ENCODE measurements at places on chromosomes 11 and 22.

DNA sequence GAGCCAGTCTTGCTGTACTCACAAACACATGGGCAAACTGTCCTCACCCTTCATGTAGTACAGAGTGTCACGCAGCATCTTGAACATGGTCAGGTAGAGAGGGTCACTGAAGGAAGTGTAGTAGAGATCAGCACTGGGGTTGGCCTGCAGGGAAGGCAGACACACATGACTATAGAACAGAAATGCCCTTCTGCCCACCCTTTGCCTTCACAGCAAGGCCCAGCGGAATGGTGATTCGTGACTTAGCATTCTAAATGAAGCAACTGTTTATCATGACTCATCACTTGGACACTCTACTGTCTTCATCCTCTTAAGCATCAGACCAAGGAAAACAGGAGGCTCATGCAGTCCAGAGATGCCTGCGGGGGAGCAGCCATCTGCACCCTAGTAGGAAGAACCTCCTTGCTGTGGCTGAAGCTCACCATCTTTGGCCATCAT lies 33.4 kb downstream of the SERPIND1 start:
- DNase-seq: no peak

DNA sequence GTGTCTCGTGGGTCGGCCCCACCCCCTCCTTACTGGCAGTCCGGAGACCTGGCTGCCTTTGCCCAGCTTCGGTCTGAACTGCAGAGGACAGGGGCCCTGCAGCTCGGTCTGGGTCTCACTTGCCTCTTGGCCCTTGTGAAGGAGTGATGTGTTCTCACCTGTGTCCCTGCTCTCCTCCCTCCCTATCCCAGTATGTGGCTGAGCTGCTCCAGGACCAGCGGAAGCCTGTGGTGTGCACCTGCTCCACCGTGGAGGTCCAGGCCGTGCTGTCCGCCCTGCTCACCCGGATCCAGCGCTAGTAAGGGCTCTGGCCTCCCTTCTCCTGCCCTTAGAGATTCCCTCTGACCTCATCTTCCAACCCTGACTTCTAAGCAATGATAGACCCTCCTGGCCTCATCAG lies 35.7 kb upstream of the RAB1B start:
- DNase-seq: no peak

DNA sequence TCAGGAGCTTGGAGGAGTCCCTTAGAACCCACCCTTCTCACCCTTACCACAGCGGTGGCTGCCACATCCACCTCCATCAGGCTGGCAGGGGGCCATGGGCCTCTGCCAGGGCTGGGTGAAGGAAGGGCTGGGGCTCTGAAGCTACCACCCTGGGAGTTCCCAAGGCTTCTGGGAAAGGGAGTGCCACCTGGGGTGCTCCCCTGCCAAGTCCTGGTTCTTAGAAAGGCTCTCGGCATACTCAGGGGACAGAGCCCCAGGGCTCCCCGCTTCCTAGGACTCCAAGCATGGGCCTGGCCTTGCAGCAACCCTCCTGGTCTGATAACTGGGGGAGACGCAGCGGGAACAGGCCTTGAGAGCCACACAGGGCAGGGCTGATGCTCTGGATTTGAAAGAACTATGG lies 438 bp upstream of the PLA2G3 start:
- DNase-seq: no peak

GRCh38 chr22:50268655-50269113 lies 1.5 kb downstream of the MAPK11 start:
- DNase-seq: no peak

DNA sequence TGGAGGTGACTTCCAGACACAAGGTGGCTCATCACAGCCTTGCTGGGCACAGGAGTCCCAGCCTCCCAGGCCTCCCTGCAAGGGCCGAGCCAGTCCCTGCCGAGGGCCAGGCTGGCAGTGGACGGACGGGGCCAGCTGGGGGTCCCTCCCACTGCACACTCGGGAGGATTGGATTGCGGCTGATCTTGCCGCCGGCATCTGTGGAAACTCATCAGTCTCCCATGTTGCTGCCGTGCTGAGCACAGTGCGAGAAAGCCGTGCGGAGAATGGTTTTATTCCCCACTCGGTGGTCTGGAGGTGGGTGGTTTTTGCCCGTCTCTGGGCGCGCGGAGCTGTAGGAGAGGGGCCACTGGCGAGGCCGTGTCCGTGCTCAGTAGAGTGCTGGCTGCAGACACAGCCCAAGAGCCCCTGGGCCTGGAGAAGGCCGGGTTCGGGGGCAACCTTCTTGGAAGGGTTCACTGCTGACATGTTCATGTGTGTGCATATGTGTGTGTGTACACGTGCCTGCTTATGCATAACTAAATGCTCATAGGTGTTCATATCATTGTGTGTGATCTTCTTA lies 1246.4 kb downstream of the BRD1 start:
- DNase-seq: no peak

DNA sequence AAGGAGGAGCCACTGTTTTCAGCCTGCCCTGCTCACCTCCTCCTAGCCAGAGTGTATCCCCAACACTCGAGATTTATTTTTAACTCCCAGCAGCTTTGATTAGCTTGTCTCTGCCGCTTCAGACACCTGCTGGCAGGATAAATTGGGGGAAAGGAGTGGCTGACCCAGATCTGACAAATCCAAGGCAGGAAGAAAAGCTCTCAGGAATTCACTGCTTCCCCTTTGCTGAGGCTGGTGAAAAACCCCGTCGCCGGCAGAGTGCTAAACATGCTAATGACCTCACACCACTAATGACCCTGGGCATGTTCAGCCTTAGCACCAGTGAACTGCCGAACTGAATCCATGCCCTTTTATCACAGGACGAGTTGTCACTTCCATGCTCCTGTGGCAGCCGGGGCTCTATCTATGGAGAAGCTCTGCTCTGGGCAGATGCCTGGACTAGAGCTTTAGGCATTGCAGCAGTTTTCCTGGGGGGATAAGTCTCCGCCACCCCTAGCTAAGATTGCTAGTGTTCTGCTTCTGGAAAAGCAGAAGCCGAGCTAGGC lies 52.2 kb downstream of the FEZ1 start:
- DNase-seq: no peak

DNA sequence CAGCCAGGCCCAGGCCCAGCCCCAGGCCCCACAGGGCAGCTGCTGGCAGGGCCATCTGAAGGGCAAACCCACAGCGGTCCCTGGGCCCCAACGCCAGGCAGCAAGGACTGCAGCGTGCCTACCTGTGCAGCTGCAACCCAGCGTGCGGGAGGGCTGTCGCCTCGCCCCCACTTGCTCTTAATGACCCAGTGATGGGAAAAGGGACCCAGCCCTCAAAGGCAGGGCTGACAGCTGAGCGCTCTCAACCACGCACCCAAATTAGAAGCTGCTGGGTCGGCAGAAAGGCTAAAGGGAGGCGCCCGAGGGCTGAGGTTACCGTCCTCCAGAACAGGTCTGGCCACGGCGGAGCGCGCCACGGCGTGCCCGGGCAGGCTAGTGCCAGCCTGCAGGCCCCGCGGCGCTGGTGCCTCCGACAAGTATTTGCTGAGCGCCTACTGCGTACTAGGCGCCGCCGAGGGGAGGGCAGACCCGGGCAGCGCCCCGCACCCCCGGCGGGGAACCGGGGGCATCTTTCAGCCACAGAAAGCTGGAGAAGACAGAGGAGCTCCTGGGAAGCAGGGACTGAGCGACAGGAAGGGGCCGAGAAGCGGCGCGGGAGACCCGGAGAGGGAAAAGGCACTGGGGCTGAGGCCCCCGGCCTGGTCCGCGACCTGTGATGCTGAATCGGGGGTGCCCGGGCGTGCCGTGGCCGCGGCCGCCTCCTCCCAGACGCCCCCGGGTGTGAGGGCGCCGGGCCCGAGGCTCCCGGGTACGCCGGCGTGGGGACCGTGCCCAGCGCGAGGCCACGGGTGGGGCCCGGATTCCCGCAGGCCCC lies 773 bp downstream of the HRAS start:
- DNase-seq: no peak

GRCh38 chr11:32829157-32829679 lies 509 bp upstream of the PRRG4 start:
- DNase-seq: no peak

DNA sequence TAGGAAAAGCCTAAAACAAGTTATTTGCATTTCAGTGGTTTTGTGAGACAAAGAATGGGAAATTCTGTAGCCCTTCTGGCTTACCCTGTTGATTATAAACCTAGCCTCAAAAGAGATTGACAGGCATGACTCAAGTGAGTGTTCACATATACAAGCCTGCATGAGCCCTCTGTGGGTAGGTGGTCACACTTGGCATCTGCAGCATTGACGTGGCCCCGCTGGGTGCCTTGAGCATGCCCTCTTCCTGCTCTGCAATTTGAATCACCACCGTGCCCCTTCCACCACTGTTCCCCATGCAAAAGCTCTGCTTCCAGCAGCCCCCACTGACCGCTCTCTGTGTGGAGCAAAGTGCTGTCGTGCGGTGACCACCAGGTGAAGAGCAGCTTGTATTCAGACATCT lies 21.0 kb upstream of the ADSL start:
- no peak for DNase-seq

DNA sequence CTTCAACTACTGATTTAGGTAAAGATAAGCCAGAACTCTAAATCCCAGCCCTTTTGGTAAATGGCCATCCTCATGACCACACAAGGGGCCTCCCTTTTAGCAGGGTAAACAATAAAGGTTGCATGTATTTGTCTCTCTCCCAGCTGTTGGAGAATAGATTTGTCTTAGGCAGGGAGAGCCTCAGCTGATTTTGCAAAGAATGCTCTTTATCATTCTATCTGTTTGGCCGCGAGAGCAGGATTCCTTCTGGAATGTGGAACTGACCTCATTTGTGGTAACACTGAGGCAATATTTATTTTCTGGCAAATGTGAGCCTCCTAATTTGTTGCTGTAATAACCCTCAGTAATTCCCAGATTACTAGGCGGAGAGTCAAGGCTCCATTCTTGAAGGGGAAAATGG lies 15.3 kb downstream of the PTS start:
- DNase-seq: no peak

GRCh38 chr11:91435694-91436395 lies 788.8 kb upstream of the FAT3 start:
- DNase-seq: no peak

DNA sequence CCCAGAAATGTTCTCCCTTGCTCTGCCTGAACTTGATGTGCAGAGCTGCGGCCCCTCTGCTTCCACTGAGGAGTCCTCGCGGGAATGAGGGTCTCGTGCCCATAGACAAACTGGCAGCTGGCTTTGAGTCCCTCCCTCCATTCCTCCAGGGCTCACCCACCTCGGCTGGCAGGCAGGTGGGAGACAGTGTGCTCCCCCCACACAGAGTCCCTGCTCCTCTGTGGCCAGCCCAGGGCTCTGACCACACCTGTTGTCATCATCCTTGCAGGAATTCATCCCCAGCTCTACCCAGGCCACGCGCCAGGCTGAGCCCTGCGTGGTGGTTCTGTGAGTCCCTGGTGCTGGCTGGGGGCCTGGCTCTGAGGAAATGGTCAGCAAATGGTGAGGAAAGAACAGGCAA lies 521.9 kb downstream of the TBC1D22A start:
- DNase-seq: no peak

DNA sequence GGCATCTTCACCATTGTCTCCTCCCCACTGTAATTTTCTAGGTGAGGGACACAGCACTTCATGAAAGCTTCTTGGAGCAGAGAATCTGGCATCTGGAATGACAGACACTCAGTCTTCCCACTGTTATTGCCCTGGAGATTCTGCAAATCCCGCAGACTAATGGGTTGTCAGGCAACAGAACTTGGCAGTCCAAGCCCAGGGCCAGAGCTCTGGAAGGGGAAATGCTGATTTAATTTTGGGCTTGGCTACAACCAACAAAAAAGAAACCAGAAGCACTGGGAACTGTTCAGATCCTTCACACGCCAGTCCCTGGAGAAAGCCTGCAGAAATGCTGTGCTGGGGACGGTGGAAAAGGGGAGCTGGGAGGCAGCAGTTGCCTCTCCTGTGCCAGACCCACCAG lies 71.5 kb upstream of the BID start:
- no peak for DNase-seq

- DNase-seq: no peak
Measured at GRCh38 chr11:293852-294661, 5.1 kb downstream of the PGGHG start.

GRCh38 chr11:107844041-107844440 lies 14.5 kb downstream of the SLC35F2 start:
- DNase-seq: no peak

GRCh38 chr11:19076744-19077589 lies 16.4 kb upstream of the MRGPRX2 start:
- DNase-seq: peak; percentile 41

GRCh38 chr11:94581926-94582325 lies 14.8 kb downstream of the PIWIL4 start:
- DNase-seq: no peak

- DNase-seq: no peak
Measured at GRCh38 chr11:95102733-95103132, 13.1 kb downstream of the ENDOD1 start.

GRCh38 chr11:57098191-57098590 lies 83.6 kb upstream of the LRRC55 start:
- DNase-seq: no peak

- no peak for DNase-seq
Measured at GRCh38 chr11:24502425-24502824, 5.6 kb downstream of the LUZP2 start.

- DNase-seq: no peak
Measured at GRCh38 chr22:39176143-39176713, 23.7 kb upstream of the CBX7 start.

GRCh38 chr22:32327066-32327465 lies 30.6 kb upstream of the RFPL3 start:
- no peak for DNase-seq

GRCh38 chr11:22194306-22194705 lies 1.4 kb downstream of the ANO5 start:
- DNase-seq: no peak

DNA sequence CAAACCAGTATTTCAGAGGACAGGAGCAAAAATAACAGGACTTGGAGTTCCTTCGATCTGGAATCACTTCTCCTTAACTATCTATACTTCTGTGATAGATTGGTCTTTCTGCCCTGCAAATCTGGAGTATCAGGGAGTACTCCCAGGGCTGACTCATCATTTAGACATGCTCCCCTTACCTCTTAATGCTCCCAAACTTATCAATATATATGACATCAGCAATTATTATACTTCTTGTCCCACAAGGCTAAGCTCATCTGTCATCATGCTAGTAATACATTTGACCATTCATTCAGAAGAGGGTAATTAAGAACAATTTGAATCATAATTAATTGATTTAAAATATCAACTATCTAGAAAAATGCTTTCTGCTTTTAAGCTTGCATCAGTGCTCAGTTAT lies 163.8 kb downstream of the SWAP70 start:
- no peak for DNase-seq

- no peak for DNase-seq
Measured at GRCh38 chr11:43712676-43713075, 32.1 kb downstream of the HSD17B12 start.

- DNase-seq: no peak
Measured at GRCh38 chr11:88193278-88193677, 18.0 kb upstream of the RAB38 start.

DNA sequence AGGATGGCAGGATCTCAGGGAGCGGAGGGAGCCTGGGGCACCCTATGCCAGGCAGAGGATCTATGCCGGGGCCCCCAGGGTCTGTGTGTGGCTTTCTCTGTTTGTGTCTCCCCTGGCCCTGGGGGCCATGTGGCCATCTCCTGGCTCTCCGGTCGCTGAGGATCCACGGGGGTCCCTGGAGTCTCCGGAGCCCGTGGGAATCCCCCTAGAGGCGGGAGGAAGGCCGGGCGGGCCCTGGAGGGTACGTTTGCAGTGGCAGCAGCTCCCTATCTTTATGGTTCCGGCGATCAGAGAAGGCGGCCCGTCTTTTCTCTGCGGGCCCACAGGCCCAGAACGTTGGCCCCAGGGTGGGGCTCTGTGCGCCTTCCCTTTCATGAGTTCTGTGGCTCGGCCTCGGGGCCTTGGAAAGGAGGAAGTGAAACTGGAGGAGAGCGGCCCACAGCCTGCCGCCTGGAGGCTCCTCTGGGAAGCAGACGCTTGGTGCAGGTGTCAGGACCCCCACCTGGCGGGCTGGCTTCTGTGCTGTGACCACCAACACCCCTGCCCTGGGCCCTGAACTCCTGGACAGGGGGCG lies 82.1 kb downstream of the KCNQ1 start:
- no peak for DNase-seq
